HT-29 (cell line): ENCODE measurements at places on chromosomes 6 and 20. TPM values are rescaled to one million over a fixed set of nuclear protein-coding genes. Genes with fewer than 3 reads are reported as not detected.
A peak's percentile ranks its signal among the peaks of the same experiment; 100 is the strongest.

DNA sequence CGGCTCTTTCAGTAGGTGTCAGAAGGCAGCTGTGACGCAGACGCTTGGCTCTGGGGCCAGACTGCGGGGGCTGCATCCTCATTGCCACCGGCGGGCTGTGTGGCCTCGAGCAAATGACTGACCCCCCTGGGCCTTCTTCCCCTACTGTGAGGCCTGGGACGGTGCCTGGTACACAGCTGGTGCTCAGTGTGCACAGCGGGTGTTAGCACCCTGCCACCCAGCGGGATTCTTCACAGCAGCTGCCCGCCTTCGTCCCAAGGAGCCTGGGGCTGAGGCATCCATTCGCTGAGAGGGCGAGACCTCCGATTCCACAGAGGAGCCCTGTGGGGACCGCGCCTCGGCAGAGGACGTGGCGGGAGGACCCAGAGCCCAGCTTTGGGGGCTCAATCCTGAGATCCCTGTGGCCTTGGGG lies 10.6 kb downstream of the SLCO4A1 start:
- no peak for DNase-seq

DNA sequence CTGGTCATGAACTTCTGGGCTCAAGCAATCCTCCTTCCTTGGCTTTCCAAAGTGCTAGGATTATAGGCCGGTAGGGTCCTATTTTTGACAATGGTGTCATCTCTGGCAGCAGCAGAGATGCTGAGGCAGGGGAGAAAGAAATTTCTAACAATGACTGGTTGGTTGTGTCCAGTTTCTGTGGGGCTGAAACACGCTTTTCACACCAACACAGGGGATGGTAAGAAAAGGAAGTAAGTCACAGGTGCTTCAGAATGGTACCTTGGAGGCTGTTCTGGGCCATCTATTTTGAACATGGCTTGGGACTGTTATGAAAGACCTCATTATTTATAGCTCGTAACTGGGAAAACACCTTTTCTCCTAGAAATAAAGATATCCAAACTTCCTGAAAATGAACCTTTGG lies 72.6 kb downstream of the GJA10 start:
- DNase-seq: no peak

- DNase-seq: no peak
These were observed 191.1 kb upstream of the CITED2 start for GRCh38 chr6:139565591-139565990.

DNA sequence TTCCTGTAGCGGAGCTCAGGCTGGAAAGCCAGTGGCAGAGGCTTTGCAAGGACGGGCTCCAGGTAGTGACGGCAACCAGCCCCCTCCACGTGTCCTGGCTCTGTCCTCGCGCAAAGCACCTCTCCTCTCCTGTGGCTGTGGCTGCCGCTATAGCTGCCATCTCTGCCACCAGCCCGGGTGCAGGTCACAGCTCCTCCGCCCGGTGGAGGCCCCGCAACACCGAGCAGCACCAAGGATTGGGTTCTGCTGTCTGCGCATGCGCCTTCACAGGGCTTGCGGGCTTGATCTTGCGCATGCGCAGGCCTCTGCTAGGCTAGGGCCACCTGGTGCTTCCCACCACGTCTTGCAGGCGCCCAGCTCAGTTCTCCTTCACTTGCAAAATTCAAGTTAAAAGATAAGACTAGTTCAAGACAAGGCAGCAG lies 625.4 kb downstream of the QKI start:
- DNase-seq: no peak

- peak; percentile 57 for DNase-seq
These were observed 50.4 kb downstream of the HLA-DPB1 start for GRCh38 chr6:33126101-33126714.

GRCh38 chr6:90229331-90230010 lies 67.2 kb downstream of the BACH2 start:
- no peak for DNase-seq

- DNase-seq: no peak
These were observed 36.9 kb upstream of the CCDC28A start for GRCh38 chr6:138736640-138737039.

DNA sequence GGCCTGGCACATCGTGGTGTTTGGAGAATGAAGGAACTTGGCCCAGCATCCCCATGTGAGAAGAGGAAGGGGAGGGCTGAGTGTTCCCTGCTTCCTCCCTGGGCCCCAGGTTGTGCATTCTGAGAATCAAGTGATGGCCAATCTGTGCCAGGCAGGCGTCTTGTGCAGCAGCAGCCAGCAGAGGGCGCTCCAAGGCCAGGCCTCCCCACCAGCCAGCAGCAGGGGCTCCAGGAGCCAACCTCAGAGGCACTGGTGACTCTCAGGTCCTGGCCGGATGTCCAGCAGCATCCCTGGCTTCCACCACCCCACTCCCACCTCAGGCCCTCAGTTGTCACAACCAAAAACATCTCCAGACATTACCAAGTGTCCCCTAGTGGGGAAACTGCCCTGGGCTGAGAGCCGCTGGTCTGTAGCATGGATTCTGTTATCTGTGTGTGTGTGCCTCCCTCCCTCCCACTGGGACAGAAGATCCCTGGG lies 192.0 kb downstream of the PREX1 start:
- peak; percentile 78 for DNase-seq

DNA sequence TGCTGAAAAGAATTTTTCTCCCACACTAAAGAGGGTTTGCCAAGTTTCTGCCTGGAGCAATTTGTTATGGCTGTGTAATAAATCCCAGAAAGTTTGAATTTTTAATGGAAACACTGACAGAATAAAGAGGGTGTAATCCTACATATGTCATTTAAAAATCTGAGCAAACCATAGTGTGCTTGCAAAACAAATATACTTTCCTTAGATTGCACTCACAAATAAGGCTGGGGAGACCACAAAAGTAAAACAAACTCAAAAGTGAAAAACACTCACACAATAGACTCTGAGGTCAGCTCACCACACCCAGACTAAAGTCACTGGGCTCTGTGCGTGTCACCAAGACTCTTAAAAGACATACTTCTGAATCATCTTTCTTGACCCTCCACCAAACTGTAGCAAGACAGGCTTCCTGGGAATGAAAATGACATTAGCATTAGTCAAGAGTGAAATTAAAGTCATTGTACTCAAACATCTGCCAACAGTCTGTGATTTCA lies 4.8 kb upstream of the ATXN1 start:
- peak; percentile 37 for DNase-seq

- DNase-seq: no peak
These were observed 189.0 kb downstream of the CDKAL1 start for GRCh38 chr6:20723236-20723635.

DNA sequence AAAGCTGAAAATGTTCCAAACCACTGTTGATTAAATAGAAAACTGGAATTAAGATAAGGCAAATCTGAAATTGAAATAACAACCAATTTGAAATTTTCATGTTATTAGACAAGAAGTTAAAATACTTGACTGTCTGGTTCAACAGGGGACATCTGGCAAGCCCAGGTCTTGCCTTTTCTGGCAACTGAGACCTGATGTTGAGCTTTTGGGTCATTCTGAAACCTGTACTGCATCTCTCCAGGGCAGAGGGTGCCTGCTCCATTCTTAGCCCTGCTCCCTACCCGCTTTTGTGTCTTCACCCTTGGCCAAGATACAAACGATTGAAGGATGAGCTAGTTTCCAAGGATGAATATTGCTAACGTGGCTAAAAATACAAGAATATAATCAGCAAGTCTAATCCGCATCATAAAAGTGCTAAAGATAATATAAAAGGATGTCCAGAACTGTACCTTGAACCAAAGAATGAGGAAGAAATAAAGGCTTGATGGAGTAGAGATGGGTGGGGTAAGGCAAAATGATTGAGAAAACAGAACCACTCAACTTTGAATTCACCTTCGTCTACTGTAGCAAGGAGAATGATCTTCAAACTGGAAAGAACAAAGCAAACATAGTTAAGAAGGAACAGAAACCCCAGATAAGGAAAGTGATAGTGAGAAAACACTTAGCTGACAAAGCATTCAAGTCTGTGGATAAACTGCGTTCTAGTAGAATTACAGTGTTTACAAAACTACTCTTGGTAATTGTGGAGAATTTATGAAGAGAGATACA lies 109.8 kb upstream of the MAN1A1 start:
- DNase-seq: no peak

GRCh38 chr20:60063048-60063451 lies 104.8 kb downstream of the CDH26 start:
- DNase-seq: no peak

- DNase-seq: no peak
These were observed 269.9 kb downstream of the BCKDHB start for GRCh38 chr6:80376411-80376810.

Gene NRSN2
- 12.0 and 15.5 TPM in 2 replicates for total RNA-seq

Gene PKIB
- total RNA-seq: 5.8 and 6.1 TPM in 2 replicates

Gene TUBB1
- total RNA-seq: 0.03 and 0.13 TPM in 2 replicates

Gene SLC17A2
- not detected in 2 replicates for total RNA-seq

Gene SHLD1
- total RNA-seq: 0.61 and 4.5 TPM in 2 replicates

Gene SIRPB2
- not detected in 2 replicates for total RNA-seq

Gene SLC26A8
- total RNA-seq: not detected in 2 replicates

Gene SLC4A11
- total RNA-seq: 1.3 and 1.8 TPM in 2 replicates

Gene SGK2
- total RNA-seq: 68.2 and 69.1 TPM in 2 replicates
